Right hindlimb (tissue), 1 donor: ENCODE measurements at places on chromosomes 16 and 17.

GRCh38 chr17:50815400-50815799 lies 20.0 kb upstream of the WFIKKN2 start:
- no peak for DNase-seq

DNA sequence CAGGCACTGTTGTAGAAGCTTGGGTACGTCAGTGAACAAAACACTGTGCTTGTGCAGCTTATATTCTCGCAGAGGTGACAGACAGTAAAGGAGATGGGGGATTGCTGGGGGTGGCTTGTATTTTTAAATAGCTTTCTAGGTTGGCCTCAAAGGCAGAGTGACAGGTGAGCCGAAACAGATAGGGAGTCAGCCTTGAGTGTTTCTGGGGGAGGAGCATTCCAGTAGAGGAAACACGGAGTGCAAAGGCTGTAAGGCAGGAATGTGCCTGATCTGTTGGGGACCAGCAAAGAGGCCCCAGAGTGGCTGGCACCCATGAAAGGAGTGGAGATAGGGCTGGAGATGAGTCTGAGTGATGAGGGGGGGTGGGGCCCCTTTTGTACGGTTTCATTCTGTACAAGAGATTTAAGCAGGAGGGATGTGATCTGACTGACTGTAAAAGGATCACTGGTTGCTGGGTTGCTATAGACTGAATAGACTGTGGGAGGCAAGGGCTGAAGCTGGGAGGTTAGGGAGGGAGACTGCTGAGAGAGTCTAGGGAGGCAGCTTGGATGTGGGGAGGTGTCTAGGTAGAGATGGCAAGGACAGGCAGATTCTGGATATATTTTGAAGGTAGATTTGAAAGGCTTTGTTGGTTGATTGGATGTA lies 15.2 kb downstream of the NUP93 start:
- no peak for DNase-seq

- no peak for DNase-seq
Observed at GRCh38 chr17:4548721-4549531, 6.3 kb downstream of the MYBBP1A start.

DNA sequence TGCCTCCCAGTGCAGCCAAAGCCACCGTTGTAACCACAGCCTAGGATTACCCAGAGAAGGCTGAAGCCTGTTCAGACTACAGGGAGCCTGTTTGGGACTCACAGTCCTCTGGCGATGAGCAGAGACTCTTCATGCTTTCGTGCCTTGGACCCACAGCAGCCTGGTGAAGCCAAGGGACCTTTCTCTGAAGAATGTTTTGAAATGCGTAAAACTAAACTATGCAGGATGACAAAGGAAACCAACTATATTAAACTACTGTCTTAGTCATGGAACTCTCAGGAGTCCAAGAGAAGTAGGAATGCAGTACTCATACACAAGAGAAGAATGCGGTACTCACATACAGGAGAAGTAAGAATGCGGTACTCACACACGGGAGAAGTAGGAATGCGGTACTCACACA lies 20.9 kb downstream of the ABR start:
- no peak for DNase-seq
